ENCODE measurements at places on chromosomes 2 and 18. TPM values are rescaled to one million over a fixed set of nuclear protein-coding genes. Genes with fewer than 3 reads are reported as not detected.

DNA sequence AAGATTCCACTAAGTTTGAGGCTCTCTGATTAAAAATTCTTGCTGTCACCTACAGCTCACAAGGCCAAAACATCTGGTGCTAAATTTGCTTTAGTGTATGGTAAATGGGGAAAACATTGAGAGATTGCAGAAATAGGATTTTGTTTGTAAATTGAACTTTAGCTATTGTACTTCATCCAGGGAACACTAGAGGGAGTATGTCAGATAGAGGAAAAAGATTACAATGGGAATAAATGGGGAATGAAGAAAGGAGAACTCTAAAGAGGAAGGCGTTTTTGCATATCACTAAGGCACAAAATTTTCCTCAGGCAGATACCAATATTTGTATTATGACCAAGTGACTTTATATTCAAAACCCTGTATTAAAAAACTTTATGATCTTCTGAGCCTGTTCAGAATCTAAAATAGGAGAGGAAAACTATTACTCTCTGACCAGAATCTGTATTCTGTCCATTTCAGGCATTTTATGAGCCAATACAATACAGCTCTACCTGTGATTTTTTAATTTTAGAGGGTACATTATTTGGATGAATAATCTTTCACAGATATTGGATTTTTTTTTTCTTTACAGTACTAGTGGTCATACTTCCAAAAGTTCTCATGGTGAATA lies 52.3 kb upstream of the ITGB6 start:
- no peaks in the 10 kb centered on the region for H3K4me1 ChIP-seq
- H3K27ac ChIP-seq = no peak overlapping the region

DNA sequence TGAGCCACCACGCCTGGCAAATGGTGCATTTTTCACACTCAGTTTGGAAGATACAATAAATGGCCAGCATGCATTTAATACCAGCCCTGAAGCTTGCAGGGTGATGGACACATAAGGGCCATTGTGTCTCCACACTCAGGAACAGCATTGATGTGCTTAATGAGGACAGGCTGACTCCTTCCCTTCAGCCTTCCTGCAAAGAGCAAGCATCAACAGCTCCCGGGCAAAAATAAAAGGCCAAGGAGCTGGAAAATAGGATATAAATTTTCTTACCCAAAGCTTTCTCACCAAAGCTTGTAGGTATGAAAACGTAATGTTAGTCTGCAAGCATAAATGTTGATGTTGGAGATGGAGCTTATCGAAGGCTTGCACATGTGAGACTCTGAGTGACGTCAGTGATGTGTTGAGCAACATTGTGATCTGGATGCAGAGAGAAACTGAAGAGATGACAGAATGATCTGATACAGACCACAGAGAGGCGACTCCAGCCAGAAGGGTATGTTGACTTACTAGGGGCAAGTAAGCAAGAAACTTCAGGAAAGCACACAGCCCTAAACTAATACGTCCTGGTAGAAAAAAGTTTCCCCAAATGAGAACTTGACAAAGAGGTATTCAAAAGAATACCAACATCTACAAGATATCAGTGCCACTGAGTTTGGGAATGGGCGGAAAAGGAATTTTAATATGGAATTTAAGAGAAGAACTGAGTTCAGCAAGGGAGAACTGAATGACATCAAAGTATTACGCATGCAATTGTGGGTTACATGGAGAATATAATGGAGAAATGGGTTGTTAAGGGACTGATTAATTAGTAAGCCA lies 256.5 kb downstream of the TGIF1 start:
- H3K27me3 ChIP-seq = no peaks in the 10 kb centered on the region
- no peak overlapping the region for H3K4me3 ChIP-seq
- no peak overlapping the region for H3K27ac ChIP-seq
- no peaks in the 10 kb centered on the region for H3K36me3 ChIP-seq

- no peak overlapping the region for H3K27ac ChIP-seq
- H3K4me1 ChIP-seq = peaks cover 2% of the 10 kb centered on the region
- no peak overlapping the region for H3K4me3 ChIP-seq
- no peak for DNase-seq
- H3K27me3 ChIP-seq = peaks cover 5% of the 10 kb centered on the region
Measured at GRCh38 chr2:8502316-8502715, 179.5 kb upstream of the ID2 start.

DNA sequence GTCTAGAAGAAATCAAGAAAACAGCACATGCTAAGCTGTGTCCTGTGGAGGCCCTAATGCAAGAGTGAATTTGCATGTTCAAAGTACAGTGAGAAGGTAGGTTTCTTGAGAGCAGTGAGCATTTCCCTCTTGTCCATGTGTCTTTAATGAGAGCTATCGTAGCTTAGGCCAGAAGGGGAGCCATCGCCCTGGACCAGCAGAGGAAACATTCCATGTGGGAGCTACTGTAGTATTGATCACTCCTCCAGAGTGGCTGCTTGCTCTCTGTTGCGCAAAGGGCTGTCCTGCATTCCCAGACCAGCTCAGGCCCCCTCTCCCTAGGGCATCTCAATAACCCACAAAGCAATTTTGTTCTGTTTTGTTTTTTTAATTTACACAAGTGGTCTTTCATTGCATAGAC lies 950.1 kb downstream of the CNTNAP5 start:
- no peaks in the 10 kb centered on the region for H3K36me3 ChIP-seq
- no peak overlapping the region for H3K27ac ChIP-seq
- H3K4me3 ChIP-seq = no peak overlapping the region
- H3K27me3 ChIP-seq = peaks cover 2% of the 10 kb centered on the region

- H3K27me3 ChIP-seq = no peaks in the 10 kb centered on the region
- no peak for DNase-seq
- no peaks in the 10 kb centered on the region for H3K4me1 ChIP-seq
- H3K27ac ChIP-seq = no peak overlapping the region
Measured at GRCh38 chr18:68270017-68270416, 444.9 kb downstream of the TMX3 start.

DNA sequence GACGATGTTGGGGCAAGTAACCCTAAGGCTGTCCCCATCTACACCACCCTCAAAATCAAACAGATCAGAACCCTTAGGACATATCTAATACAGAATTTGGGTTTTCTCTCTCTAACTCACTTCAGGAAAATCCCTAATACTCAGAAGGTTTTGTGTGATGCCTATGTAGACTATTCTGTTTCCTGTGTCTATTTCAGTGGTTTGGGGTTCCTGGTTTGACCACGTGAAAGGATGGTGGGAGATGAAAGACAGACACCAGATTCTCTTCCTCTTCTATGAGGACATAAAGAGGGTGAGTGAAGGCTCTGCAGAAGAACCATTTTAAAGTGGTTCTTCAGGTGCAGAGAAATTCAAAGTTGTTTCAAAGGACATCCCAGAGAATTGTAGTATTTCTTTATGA lies 16.3 kb downstream of the SULT1C2 start:
- H3K4me3 ChIP-seq = no peak overlapping the region
- H3K27me3 ChIP-seq = peaks cover 6% of the 10 kb centered on the region
- H3K4me1 ChIP-seq = no peaks in the 10 kb centered on the region
- DNase-seq = no peak

- no peak overlapping the region for H3K27ac ChIP-seq
- no peak for DNase-seq
- no peaks in the 10 kb centered on the region for H3K36me3 ChIP-seq
- peaks cover 2% of the 10 kb centered on the region for H3K27me3 ChIP-seq
- H3K4me3 ChIP-seq = no peak overlapping the region
Measured at GRCh38 chr18:56326336-56327072, 311.9 kb downstream of the TXNL1 start.

- no peaks in the 10 kb centered on the region for H3K4me1 ChIP-seq
- no peak overlapping the region for H3K4me3 ChIP-seq
- no peak overlapping the region for H3K27ac ChIP-seq
- no peaks in the 10 kb centered on the region for H3K36me3 ChIP-seq
Measured at GRCh38 chr18:50679056-50679455, 119.2 kb downstream of the MAPK4 start.

DNA sequence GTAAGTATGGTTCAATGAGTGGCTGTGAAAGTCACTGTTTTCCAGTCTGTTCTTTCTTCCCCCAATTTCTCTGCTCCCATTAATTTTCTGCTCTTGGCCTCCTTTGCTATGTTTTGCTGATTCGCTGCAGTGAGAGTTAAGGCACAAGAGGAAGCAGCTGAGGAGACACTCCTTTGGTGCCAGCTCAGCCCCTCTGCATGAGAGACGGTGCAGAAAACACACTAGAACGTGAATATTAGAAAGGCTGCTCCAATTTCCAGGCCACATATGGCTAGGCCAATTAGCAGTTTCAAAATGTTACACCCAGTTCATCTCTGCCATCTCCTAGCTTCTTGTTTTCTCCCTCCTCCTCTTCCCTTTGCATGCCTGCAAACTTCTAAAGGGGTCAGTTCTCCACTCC lies 38.9 kb downstream of the AKAIN1 start:
- peaks cover 6% of the 10 kb centered on the region for H3K4me1 ChIP-seq
- H3K27ac ChIP-seq = no peak overlapping the region
- peaks cover 1% of the 10 kb centered on the region for H3K27me3 ChIP-seq
- H3K36me3 ChIP-seq = no peaks in the 10 kb centered on the region

DNA sequence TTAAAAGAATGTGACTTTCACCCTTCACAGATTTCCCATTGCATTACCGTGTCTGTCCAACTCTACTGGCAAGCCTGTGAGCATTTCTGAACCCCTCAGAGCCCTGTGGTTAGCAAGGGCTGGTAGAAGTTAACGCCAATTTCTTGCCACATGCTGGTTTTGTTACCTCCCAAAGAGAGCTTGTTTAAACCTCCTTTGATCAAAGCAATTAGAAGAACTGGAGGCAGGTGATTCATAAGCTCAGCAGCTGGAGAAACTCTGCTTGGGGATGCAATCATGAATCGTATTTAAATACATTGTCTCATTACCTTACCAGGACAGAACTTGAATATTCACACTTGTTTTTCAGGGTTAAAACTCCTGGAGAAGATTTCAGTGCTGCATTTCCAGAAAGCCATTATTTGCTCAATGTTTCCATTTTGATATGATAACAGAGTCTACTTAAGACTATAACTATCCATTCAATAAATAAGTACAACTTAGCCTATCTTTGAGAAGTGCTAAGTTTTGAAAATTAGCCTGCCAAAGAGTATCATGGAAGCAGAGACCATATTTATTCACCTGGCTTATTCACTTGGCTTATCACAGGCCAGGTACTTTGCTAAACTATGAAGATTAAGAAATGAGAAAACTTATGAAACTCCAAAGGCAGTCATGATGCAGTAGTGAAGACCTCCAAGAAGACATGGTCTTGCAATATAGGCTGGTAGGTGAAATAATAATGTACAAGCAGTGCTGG lies 292.8 kb downstream of the INSIG2 start:
- no peak overlapping the region for H3K27ac ChIP-seq
- H3K4me1 ChIP-seq = no peaks in the 10 kb centered on the region
- no peak overlapping the region for H3K4me3 ChIP-seq
- no peak for DNase-seq
- H3K36me3 ChIP-seq = no peaks in the 10 kb centered on the region
- H3K27me3 ChIP-seq = no peaks in the 10 kb centered on the region

- H3K4me1 ChIP-seq = peaks cover 15% of the 10 kb centered on the region
- H3K27me3 ChIP-seq = no peaks in the 10 kb centered on the region
- H3K27ac ChIP-seq = no peak overlapping the region
- peaks cover 28% of the 10 kb centered on the region for H3K36me3 ChIP-seq
- DNase-seq = no peak
Measured at GRCh38 chr2:144424559-144425240, 95.2 kb downstream of the ZEB2 start.

- no peaks in the 10 kb centered on the region for H3K27me3 ChIP-seq
- no peak overlapping the region for H3K4me3 ChIP-seq
- H3K4me1 ChIP-seq = peaks cover 10% of the 10 kb centered on the region
- no peak for DNase-seq
- no peaks in the 10 kb centered on the region for H3K36me3 ChIP-seq
- H3K27ac ChIP-seq = no peak overlapping the region
Measured at GRCh38 chr2:180938451-180938850, 42.0 kb upstream of the UBE2E3 start.

- DNase-seq = no peak
- no peak overlapping the region for H3K27ac ChIP-seq
- peaks cover 9% of the 10 kb centered on the region for H3K27me3 ChIP-seq
- H3K36me3 ChIP-seq = peaks cover 2% of the 10 kb centered on the region
Measured at GRCh38 chr2:28991021-28991420, 9.9 kb downstream of the TOGARAM2 start.

DNA sequence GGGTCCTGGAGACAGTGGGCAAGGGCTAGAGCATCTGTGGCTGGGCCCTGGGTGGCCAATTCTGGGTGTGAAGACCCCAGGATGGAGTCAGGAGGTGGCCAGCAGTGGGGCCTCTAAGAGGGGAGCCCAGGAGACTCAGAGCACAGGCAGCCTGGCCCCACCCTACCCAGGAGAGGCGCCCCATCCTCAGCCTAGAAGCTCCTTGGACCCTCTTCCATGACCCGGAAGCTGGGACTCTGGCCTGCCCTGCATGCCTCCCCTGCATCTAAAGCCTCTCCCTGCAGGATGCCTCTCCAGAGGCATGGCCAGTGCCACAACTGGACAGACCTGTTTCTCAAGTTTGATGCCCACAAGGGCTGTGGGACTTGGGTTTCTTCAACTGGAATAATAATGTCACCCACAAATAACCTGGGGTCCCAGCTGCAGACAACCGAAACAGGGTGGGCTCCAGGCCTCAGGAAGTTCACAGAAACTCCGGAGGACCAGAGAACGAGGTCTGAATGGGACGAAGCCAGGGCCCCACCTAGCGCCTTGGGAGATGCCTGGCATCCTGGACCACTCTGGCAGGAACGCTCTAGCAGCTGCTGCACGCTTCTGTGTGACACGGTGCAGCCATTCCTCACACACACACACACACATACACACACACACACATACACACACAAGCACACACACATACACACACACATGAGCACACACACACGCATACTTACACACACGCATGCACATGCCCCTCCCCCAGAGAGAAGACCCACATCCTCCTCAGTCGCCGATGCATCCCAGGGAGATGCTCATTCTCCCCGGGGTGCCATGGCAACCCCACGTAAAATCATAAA lies 16.4 kb downstream of the KCNIP3 start:
- DNase-seq = no peak
- no peaks in the 10 kb centered on the region for H3K4me1 ChIP-seq
- H3K27ac ChIP-seq = peak overlapping the region; percentile 67
- H3K36me3 ChIP-seq = no peaks in the 10 kb centered on the region
- H3K27me3 ChIP-seq = peaks cover 23% of the 10 kb centered on the region
- peak overlapping the region; percentile 42 for H3K4me3 ChIP-seq

DNA sequence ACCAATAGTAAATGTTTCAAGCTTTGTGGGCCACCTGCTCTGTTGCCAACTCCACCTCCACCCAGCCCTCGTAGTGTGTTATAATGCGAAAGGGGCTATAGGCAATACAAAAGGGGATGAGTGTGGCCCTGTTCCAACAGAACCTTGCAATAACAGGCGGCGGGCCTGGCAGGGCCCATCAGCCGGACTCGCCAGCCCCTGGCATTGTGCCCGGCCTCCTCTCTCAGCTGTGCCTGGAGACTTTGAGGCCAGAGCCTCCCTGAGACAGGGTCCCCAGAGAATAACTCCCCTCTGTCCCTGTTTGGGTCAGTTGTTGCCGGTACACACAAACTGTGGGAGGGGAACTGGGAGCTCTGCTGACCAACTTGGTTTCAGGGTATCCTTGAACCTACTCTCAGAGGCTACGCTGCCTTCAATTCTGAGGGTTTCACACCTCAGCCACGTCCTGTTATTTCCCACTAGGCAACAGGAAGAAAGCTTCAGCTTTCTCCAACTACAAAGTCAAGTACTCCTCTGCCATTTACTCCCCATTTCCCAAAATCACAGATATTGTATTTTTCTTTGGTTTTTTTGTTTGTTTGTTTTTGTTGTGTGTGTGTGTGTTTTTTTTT lies 58.0 kb upstream of the ZNF236 start:
- H3K36me3 ChIP-seq = no peaks in the 10 kb centered on the region
- peaks cover 3% of the 10 kb centered on the region for H3K27me3 ChIP-seq
- H3K4me3 ChIP-seq = no peak overlapping the region
- peaks cover 10% of the 10 kb centered on the region for H3K4me1 ChIP-seq
- no peak for DNase-seq

Gene IGFBP5
- total RNA-seq = 7.2 TPM

Gene LRRFIP1
- 105 TPM for total RNA-seq

Gene DNMT3A
- 177 TPM for total RNA-seq

Gene GRB14
- total RNA-seq = 5.8 TPM

Gene CACNB4
- 1.5 TPM for total RNA-seq

Gene SIX3
- not detected for total RNA-seq

Gene MORN2
- total RNA-seq = 11.3 TPM

Gene HOXD13
- total RNA-seq = not detected
